MCF 10A (cell line): ENCODE measurements at places on chromosomes 3 and 15.

DNA sequence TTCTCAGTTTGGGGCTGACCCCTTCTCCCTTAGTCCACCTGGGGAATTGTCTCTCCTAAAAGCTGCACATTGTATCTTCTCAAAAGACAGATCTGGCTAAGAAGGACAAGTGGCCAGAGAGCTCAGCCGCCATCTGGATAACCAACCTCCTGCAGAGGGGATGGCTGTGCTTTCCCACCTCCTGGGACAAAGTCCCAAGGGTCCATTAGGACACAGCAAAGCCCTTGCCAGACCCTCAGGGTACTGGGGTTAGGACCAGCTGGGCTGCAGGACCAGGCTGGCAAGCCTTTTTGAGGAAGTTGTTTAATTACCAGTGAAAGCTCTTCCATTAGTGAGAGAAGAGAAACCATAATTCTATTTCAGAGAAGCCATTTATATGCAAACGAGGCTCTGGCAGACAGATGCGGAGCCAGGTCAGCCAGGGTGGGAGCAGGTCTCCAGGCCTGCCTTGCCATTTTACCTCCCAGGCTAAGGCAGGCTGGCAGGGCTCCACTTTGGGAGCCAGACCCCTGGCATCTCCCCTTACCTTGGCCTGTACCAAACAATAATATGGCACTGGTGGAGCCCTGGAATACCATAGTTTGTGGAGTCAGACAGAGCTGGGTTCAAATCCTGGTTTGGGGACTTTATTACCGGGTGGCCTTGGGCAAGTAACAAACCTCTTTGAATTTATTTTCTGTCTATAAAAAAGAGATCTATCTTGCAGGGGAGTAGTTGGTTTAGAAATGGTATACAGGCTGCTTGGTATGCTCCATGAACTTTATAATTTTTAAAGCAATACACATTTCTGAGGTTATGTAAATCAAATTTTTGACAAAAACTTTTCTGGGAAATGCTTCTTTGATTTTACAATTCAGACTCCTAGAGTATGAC lies 17.9 kb downstream of the SHF start:
- DNase-seq: no peak

- DNase-seq: peak; percentile 72
These were observed 121.5 kb upstream of the TSC22D2 start for GRCh38 chr3:150286390-150287147.

- DNase-seq: no peak
These were observed 28.3 kb upstream of the LYZL4 start for GRCh38 chr3:42438758-42439157.

- peak; percentile 96 for DNase-seq
These were observed at the start of gene POLQ for GRCh38 chr3:121545574-121546455. POLQ (minus strand) TSS chr3:121545988; CDS start chr3:121545877, 111 bp downstream.

DNA sequence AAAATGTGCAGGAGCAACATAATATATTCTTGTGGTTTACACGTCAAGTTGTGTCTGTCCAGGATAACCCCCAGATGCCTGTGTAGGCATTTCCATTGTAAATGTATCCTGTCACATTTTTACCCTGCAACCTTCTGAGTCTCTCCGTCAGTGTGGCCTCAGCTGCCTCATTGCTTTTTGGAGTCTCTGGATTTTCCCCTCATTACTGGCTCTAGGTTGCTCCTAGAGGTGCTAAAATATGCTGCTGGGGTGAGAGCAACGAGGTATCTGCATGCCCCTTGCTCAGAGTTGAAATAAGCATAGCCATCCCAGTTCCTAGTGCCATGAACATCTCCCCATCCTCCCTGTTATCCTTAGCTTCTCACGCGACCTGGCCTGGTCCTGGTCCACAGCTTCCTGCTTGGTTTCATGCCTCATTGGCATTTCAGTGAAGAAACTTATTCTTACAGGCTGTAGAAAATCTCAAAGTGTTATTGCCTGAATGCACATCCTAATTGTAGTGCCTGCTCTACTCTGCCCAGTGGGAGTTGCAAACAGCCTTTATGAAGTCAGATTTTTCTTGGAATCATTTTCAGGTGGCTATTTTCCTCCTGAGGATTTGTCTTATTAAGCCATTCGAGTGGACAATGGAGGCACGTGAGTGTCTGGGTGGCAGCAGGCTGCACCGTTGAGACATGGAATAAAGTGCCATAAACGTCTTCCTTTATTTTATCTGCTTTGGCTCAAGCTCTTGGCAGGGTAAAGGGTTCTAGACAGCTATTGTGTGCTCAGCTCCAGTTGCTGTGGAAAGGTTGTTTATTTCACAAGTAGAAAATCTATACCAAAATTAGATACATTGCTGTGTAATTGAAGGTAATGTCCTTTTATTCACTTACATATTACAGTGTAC lies 33.2 kb downstream of the OXNAD1 start:
- no peak for DNase-seq

DNA sequence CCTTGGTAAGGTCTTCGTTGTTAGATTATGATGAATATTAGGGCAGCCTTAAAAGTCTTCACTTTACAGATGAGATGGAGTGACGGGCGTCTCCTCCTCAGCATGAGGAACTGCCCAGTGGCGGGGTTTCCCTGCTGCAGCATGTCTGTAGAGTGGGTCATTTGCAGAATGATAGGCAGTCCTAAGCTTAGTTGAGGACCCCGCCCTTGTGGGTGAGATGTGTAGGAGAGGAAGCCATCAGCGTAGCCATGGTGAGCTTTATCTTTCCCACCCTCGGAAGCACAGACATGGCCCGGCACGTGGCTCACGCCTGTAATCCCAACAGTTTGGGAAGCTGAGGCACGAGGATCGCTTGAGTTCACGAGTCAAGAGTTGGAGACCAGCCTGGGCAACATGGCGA lies 877 bp downstream of the NIT2 start:
- peak; percentile 22 for DNase-seq

DNA sequence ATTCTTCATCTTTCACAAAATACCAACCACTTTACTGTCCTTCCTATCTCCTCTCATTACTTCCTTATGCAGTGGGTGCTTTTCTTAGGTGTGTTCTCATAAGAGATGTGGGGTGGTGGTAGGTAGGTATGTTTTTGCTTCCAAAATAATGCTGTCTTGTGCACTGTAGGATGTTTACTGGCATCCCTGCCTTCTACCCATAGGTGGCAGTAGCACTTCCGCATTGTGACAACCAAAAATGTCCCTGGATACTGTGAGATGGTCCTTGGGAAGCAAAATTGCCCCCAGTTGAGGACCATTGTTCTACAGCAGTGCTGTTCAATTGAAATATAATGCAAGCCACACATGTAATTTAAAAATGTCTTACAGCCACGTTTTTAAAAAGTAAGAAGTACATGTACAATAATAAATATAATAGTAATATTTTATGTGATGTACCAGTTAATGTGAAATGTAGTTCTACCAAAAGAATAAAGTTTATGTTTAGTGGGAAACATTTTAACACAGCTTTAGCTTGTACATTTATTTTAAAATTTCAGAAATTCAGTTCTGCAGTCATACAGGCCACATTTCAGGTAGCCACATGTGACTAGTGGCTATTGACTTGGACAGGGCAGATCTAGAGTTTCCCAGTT lies 75.2 kb downstream of the NEO1 start:
- DNase-seq: peak; percentile 56

GRCh38 chr3:32551496-32551895 lies 19.2 kb downstream of the DYNC1LI1 start:
- no peak for DNase-seq

DNA sequence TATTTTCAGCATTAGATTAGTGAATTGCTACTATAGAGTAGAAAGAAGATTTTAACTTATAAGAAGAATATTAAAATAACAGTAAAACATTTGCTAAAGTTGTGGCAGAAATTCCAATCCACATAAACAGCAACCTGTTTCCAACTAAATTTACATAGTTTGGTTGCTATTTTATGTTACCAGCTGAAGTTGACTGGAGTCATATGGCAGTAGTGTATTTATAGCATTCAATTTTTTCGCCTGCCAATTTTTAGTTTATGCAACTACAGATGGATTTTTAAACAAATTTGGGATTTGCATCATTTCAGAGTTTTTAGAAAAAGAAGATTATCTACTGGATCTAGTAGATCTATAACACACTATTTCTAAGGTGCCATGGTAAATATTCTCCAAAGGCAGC lies 332.5 kb upstream of the BCHE start:
- no peak for DNase-seq

GRCh38 chr3:141578202-141578973 lies 91.6 kb downstream of the RASA2 start:
- DNase-seq: peak; percentile 42

GRCh38 chr15:65346856-65347598 lies 30.8 kb downstream of the IGDCC3 start:
- no peak for DNase-seq

- no peak for DNase-seq
These were observed 30.6 kb upstream of the TMEM108 start for GRCh38 chr3:133007601-133008000.

DNA sequence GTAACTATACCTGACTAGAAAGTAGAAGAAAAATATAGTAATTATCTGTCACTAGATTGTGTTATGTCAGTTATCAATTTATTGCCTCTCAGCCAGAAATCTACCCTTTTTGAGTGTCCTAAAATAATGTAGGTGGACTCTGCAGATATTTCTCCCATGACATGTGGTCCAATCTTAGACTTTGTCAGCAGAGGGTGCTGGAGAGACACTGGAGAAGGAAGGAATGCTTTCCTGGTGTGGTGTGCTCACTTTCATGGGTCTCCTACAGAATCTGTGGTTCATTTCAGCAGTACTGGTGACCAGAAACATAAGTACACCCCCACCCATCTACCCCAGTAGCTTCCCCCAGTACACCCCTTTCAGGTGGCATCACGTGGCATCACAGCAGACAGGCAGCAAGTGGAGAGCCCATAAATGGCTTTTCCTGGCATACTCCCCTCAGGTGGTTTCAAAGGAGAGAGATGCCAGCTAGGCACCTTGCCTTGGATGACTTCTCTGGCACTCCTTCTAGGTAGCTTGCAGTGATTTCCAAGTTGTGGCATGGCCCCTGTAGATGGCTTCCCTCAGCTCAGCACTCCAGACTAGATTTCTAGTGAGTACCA lies 114.7 kb downstream of the GADL1 start:
- peak; percentile 65 for DNase-seq

DNA sequence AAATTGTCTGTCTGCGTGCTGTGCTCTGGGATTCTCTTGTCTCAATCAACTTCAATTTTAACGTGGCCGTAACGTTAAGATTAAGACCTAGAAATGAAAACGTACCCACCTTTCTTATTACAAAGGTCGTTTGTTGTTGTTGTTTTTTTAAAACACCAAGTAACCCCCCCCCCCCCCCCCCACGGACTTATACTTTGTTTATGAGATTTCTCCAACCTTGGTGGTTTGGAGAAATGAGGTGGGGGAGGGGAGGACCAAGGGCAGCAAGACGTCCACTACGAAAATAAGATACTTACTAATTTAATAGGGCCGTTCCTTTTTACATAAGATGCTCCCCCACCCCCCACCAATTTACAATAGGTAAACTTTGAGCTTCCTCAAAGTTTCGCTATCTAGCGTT lies 244.4 kb upstream of the TOPAZ1 start:
- DNase-seq: peak; percentile 8

GRCh38 chr15:83039206-83039605 lies 27.8 kb upstream of the C15orf40 start:
- DNase-seq: no peak

DNA sequence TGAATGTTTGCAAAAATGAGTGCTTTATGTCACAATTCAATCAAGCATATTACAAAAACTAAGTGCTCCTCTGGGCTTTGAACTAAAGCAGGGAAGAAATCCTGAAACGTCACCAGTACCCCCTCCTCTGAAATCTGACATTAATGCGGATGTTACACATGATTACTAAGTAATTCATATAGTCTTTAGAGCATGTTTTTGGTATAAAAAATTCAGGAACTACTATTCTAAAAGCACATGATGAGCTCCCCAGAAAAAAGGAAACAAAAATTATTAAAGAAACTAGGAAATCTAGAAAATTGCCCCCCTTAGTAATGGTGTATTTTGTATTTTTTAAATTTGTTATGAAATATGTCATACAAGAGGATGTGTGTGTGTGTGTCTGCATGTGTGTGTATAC lies 87.7 kb downstream of the MYO5A start:
- DNase-seq: no peak
